ENCODE measurements at places on chromosomes 5 and 9.

DNA sequence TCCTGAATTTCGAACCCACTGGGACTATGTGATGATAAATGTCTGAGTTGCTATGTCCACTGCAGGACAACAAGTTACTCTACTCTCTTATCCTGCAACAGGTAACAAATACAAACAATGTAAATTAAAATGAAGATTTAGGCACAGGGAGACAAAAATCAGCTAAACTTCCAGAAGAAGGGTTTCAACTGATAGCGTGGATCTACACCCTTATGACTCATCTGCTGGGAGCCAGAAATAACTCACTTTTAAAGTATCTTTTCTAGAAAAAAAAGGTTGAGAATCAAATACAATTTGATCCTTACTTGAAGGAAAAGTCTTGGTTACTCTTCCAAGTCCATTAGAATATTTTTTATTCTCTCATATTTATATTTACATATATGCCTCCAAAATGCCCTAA, 21.4 kb downstream of the PJA2 start:
- no peak for DNase-seq

- DNase-seq: no peak
Measured at GRCh38 chr9:98154678-98155077, 35.7 kb upstream of the TRIM14 start.

GRCh38 chr9:127884427-127884911, 7.0 kb upstream of the AK1 start:
- no peak for DNase-seq

DNA sequence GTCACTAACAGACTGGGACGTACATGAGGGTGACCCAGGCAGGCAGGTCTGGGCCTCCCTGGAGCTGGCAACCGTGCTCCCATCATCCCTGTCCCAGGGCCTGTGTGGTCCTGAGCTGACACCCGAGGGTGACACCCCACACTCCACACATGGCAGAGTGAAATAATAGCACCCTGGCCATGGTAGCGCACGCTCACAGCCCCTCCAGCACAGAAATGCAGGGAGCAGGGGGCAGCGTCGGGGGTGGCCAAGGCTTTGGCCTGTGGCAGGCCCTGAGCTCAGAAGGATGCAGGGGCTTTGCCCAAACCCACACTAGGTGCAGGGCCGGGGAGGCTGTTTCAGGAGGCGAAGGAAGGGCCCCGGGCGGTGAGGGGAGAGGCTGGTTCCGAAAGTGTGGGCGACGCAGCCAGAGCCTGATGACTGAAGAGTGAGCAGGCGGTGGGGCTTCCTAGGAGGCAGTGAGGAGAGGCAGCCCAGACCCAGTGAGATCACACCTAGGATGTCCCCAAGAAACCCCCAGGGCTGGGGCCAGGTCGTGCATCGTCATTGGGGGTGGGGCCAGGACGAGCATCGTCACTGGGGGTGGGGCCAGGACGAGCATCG, 12.9 kb downstream of the OR2V2 start:
- no peak for DNase-seq

GRCh38 chr5:95907740-95908706, 53.6 kb downstream of the ELL2 start:
- no peak for DNase-seq

- DNase-seq: no peak
Measured at GRCh38 chr5:101955891-101956290, 340.2 kb downstream of the SLCO4C1 start.

DNA sequence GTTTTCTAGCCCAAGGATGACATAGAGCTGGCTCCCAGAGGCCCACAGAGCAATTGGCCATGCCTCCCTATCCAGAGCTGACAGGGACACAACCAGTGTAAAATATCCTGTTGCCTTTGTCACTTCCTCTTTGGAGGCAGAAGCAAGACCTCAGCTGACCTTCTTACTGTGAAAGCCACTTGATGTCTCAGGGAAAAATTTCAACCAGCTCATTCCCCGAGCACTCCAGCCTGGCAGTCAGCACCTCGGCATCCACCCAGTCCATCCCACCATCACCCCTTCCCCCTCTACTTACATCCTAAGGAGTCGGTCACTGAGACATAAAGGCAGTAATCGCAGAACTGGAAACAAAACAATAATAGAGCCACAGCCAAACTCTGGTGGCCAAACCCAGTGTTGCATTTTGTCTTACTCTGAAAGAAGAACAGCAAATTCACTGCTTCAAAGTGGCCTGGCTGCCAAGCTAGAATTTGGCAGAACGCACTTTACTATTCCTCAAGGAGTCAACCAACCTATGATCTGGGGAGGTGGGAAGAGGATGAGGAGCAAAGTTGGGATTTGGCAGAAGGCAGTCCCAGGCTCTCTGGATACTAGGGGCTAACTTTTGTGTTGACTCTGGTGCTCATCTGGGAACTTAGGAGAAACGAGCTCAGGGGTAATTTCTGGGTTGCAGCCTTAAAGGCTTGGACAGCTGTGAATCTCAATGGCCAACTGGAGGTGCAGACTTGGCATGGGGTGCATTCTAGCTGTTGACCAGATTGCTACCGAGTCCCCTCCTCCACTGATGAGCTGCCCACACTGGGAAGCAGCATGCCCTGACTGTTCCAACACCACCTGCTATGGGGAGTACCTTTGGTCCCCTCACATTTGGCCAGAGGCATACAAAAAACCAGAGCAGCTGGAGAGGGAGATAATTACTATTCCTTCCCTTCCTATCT, 13.6 kb downstream of the NIPAL4 start:
- DNase-seq: no peak
